Naive thymus-derived CD4-positive, alpha-beta T cell (primary cell): ENCODE measurements at places on chromosomes 1 and 21. TPM values are rescaled to one million over a fixed set of nuclear protein-coding genes. Genes with fewer than 3 reads are reported as not detected.

The ZNF695 gene
- not detected for total RNA-seq

The DSCAM gene
- total RNA-seq = not detected

The RNF223 gene
- total RNA-seq = not detected in 2 replicates

The SMPDL3B gene
- 0.47 TPM for total RNA-seq

The SAMD13 gene
- total RNA-seq = 0.69 TPM in 1 of 2 replicates, not detected in the other

The OMA1 gene
- 46.5 TPM for total RNA-seq

The KRTAP19-6 gene
- not detected in 2 replicates for total RNA-seq

The CYP4Z1 gene
- not detected for total RNA-seq

The LYSMD1 gene
- 1.4 TPM for total RNA-seq

The TBX15 gene
- not detected for total RNA-seq

The KCNT2 gene
- not detected in 2 replicates for total RNA-seq

The SLC44A5 gene
- not detected for total RNA-seq

The ALX3 gene
- total RNA-seq = not detected in 2 replicates

The AMY1C gene
- not detected for total RNA-seq

The HRNR gene
- not detected for total RNA-seq

The OR10K2 gene
- total RNA-seq = not detected in 2 replicates

The MCOLN3 gene
- total RNA-seq = 0.94 TPM
